MM.1S (cell line): ENCODE measurements at places on chromosomes 1 and 21.
A peak's percentile ranks its signal among the peaks of the same experiment; 100 is the strongest.

GRCh38 chr1:61375082-61375880 is 292.9 kb downstream of the NFIA start:
- DNase-seq: no peak

DNA sequence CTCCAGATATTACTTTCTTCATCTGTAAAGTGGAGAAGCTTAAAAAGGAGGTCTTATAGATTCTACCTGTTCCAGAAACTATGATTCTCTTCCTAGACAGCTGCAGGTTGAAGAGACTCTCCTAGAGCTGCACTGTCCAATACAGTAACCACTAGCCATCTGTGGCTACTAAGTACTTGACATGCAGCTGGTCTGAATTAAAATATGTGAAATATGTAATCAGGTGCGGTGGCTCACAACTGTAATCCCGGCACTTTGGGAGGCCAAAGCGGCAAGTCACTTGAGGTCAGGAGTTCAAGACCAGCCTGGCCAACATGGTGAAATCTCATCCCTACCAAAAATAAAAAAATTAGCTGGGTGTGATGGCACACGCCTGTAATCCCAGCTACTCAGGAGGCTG is 15.8 kb downstream of the APP start:
- DNase-seq: no peak

DNA sequence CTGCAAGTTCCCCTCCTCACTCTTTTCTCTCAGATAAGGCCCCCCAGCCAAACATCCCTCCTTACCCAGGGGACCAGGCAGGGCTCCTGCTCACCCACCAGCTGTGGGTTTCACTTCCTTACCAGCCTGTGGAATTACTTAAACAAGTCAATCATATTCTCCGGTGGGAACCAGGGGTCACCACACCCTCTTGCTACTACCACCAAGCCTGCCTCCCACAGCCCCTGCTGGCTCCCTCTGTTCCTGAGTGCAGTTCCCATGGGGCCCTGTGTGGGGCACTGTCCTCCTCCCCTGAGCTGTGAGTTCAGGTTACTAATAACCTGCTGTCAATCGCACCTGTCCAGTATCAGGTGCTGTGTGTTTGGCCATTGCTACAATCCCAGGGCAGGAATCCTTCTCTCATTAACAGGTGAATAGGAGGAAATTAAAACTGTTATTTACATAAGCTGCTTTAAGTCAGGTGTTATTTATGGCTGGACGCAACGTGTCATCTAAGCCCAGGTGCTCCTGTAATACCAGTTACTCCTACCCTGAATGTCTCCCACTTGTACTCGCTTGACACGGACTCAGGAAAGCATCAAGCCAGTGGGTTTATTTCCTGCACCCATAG is 53.1 kb upstream of the LBR start:
- peak; percentile 77 for DNase-seq

DNA sequence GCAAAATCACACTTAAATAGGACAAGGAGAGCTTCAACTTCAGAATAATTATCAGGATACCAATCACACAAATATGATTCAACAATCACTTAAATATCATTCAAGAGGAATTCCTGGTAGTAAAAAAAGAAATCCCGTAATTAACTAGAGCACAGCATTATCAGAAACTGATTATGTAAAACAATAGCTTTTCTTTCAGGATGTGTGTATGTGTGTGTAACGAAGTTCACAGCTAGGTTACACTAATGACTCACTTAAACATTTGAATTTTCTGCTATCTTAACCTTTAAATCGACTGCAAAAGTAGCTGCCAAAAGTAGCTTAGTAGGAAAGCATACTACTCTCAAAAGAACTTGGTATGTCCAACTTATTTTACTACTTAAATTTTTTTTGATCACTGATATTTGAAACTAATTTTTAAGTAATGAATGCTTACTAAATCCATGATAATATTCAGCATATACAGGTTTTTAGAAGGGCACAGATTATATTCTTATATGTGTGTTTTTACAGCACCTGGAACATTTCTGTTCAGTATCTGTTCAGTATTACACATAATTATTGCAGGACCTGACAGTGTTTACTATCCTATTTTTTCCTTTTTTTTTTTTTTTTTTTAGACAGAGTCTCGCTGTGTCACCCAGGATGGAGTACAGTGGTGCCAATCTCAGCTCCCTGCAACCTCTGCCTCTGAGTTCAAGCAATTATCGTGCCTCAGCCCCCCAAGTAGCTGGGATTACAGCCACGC is 4.2 kb downstream of the RERE start:
- DNase-seq: no peak

DNA sequence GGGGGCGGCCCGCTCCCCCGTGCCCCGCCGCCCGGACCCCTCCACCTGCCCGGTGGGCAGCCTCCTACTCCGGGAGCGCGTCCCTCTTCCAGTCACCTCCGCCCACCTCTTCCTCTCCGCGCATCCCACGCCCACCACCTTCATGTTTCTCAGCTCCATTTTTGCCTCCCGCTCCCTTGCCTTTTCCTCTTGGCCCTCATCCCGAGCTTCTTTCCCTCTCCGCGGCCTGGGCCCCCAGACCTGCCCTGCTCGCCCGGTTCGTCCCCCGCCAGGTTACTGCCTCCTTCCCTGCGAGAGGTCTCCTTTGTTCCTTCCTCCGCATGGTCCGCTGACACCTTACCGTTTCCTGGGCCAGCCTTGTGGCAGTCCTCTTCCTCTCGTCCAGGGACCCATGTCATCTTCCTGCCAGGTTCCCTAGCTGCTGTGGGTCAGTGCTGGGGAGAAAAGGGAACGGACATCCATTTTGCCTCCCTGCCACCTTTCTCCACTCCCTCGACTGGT is 563 bp downstream of the QSOX1 start:
- DNase-seq: no peak

DNA sequence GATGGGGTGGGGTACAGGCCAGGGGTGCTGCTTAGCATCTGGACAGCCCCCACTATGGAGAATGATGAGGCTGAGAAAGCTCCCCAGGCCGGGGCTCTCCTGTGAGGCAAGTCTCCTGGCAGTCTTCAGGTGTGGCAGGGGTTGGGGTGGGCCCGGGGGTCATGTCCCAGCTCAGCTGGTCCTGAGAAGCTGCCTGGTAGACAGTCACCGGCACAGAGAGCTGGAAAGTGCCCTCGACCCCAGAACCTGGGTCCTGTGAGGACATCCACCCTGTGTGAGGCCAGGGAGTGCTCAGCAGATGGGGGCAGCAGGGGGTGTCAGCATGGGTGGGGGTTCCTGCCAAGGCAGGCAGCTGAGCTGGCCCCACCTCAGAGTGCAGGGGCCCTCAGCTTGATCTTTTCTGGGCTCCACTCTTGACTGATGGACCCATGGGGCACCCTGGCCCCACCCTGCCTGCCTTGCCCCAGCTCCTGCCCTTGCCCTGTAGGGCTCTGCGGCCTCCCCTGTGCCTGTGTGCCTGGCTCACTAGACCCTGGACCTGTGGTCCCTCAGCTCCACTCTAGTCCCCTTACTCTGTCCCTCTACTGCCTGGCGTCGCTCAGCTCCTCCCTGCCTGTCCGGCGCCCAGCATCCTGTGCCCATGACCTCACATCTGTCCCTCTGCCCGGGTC is 5.8 kb downstream of the IBA57 start:
- DNase-seq: no peak

GRCh38 chr1:13494025-13494424 is 19.8 kb downstream of the LRRC38 start:
- DNase-seq: no peak

- no peak for DNase-seq
Measured at GRCh38 chr1:78033797-78034172, 12.0 kb upstream of the GIPC2 start.

DNA sequence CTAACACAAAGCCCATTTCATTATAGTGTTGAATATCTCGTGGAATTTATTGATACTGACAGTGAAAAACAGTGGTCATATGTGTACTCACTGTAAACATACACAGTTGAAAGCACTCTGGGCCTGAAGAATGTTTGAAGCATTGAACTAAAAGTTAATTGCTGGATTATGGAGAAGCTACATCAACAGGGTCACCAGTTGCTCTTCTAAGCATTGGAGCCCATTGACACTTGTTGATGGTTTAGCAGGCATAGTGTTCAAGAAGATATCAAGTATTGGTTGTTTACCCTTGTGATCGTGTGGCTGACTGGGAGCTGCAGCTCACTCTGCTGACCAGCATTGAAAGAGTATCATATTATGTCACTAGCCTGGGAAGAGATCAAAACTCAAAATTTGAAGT is 10.3 kb downstream of the ZYG11A start:
- DNase-seq: no peak

- peak; percentile 94 for DNase-seq
Measured at GRCh38 chr1:244834543-244835275, 749 bp upstream of the COX20 start.

- DNase-seq: no peak
Measured at GRCh38 chr21:38709876-38710275, 95.9 kb upstream of the ETS2 start.

DNA sequence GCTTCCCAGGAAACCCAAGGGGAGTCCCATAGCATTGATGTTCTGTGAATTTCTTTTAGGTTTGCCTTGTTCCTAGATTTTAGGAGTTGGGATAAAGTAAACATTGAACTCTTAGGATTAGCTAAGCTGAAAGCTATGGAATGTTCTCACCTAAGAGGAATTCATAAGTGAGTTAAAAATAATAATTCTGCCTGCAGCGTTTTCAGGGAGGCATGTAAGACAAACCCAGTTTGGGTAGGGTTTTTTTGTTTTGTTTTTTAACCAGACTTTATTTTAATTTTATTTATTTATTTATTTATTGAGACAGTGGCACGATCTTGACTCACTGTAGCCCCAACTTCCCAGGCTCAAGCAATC is 28.9 kb upstream of the CD101 start:
- DNase-seq: no peak

DNA sequence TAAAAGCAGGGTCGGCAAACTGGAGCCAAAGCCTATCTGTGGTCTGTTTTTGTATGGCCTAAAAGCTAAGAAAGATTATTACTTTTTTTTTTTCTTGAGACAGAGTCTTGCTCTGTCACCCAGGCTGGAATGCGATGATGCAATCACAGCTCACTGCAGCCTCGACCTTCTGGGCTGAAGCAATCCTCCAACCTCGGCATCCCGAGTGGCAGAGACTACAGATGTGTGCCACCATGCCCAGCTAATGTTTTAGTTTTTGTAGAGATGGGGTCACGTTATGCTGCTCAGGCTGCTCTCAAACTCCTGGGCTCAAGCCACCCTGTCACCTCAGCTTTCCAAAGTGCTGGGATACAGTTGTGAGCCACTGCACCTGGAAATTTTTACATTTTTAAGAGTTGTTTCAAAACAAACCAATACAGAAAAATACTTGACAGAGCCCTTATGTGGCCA is 6.5 kb upstream of the GLRX2 start:
- DNase-seq: peak; percentile 21

DNA sequence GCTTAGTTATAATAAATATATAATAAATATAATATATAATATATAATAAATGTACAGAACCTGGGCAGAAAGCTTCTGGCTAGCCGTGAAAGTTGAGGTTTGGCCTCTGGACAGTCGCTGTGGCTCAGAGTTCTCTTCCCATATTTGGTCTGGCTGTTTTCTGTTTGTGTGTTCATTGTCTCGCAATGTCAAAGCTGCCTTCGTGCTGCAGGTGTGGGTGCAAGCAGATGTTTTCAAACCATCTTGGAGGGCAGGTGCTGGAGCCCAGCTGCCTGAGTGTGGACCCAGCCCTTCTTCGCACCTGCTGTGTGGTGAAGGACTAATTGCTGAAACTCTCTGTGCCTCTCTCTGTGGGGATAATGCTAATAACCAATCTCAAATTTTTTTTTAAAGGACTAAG is 3.6 kb upstream of the CSTB start:
- DNase-seq: peak; percentile 98

- DNase-seq: peak; percentile 64
Measured at GRCh38 chr1:206012086-206012859, 9.1 kb upstream of the RAB7B start.

DNA sequence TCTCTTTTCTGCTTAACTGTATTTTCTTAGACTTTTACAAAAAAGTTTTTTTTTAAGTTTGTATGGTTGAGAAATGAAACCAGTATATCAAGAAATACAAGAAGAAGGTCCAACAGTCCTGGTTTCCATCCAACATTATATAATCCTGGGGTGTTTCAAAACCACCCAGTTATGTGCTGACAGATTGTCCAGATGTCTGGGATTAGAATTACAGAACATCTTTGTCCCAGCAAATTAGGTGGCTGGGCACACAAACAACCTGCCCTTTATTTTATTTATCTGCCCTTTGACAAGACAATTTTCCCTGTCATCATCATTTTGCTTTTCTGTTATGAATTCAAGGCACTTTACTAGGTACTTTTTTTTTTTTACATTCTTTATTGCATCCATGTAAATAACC is 622.1 kb downstream of the PLPP3 start:
- no peak for DNase-seq

- no peak for DNase-seq
Measured at GRCh38 chr21:35028451-35028978, 20.6 kb downstream of the RUNX1 start.

GRCh38 chr1:11147197-11147770 is 41.9 kb upstream of the ANGPTL7 start:
- no peak for DNase-seq

DNA sequence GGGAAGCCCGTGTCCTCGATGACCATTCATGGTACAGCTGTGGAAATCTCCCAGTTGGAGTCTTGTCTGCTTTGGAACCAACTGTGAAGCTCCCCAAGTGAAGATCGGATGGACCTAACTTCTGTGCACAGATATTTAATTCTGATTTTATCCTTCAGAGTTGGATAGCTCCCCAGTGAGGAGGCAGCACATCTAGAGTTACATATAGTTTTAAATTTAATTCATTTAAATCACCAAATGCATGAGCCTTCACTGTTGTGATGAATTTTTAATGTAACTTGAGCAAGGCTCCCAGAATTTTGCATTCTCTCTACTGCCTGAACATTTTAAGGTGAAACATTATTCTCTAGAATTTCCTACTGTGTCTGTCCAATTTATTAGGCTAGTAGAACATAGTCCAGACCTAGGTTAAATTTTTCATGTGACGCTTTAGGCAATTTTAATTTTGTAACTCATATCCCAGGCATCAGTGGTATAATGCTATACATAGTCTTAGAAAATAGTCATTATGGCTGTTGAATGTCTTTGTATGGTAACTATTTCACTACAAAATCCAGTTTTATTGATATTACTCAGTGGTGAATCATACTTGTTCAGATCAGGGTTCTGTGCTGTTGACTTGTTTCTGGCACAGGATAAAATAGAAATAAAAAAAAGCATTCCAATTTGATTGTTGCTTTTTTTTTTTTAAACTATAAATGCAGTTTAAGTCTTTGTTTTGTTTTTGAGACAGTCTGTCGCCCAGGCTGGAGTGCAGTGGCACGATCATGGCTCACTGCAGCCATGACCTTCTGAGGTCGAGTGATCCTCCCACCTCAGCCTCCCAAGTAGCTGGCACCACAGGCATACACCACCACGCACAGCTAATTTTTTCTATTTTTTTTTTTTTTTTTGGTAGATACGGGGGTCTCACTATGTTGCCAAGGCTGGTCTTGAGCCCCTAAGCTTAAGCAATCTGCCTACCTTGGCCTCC is 66.9 kb downstream of the PRDM2 start:
- no peak for DNase-seq
